ENCODE measurements at places on chromosomes 1 and 21. TPM values are rescaled to one million over a fixed set of nuclear protein-coding genes. Genes with fewer than 3 reads are reported as not detected.

The LRRC39 gene
- 0.37 TPM for total RNA-seq

The BCAN gene
- total RNA-seq, result not detected

The HMGN2 gene
- total RNA-seq, result 138 TPM

The SLFNL1 gene
- 0.89 TPM for total RNA-seq

The CLCNKA gene
- not detected for total RNA-seq

The AIRE gene
- under 0.01 TPM for total RNA-seq

The KCNE1 gene
- 0.30 TPM for total RNA-seq

The S100A7 gene
- not detected for total RNA-seq

The TSPAN1 gene
- total RNA-seq, result not detected

The CD34 gene
- total RNA-seq, result 0.05 TPM

The BRDT gene
- total RNA-seq, result not detected

The NMNAT1 gene
- 21.6 TPM for total RNA-seq

The ZNF670 gene
- total RNA-seq, result 2.2 TPM

The TPRG1L gene
- 26.9 TPM for total RNA-seq

The UMODL1 gene
- total RNA-seq, result not detected

The A3GALT2 gene
- not detected for total RNA-seq

The AMPD1 gene
- total RNA-seq, result not detected

The FAM163A gene
- total RNA-seq, result 0.05 TPM

The ETV3L gene
- not detected for total RNA-seq

The COL24A1 gene
- 1.8 TPM for total RNA-seq

The TRMT13 gene
- total RNA-seq, result 18.5 TPM

The AGT gene
- total RNA-seq, result 0.09 TPM

The ELAPOR1 gene
- 0.89 TPM for total RNA-seq

The DIRAS3 gene
- 78.9 TPM for total RNA-seq

The INAVA gene
- total RNA-seq, result 0.18 TPM

The RPTN gene
- total RNA-seq, result not detected

The POMGNT1 gene
- 86.4 TPM for total RNA-seq

The AUNIP gene
- total RNA-seq, result 1.8 TPM

The PCP4L1 gene
- not detected for total RNA-seq

The KPRP gene
- not detected for total RNA-seq

The GBP6 gene
- total RNA-seq, result not detected

The S100A2 gene
- total RNA-seq, result 1.4 TPM

The RNF207 gene
- 57.0 TPM for total RNA-seq

The NBPF20 gene
- total RNA-seq, result 9.5 TPM
